ENCODE measurements at places on chromosomes 2 and 18.
A peak's percentile ranks its signal among the peaks of the same experiment; 100 is the strongest.

DNA sequence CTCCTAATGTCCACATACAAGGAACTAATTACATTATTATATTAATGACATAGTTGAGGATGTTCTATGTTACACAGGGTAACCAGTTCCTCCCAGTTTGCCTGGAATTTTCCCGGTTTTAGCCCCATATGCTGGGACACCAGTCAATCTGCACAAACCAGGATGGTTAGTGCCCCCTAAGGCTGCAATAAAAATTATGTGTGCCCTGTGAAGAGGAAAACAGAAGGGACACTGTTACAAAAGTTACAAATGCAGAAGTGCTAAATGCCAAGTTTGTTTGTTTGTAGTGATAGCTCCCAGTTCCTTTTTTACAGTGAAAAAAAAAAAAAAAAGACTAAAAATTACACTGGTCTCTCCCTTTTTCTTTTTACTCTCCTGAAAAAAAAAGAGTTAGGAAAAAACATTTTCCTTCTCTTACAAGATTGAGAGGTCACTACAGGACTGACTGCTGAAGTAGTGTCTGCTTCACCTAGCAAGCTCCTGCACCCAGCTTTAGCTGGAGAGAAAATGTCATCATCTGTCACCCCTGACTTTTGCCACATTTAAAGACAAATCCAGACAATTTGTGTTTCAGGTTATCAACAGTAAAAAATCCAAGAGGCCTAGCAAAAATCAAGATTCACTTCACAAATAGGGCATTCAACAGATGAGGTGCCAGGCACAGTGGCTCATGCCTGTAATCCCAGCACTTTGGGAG lies 3.2 kb downstream of the ANKRD44 start:
- DNase-seq, result no peak

GRCh38 chr2:9336576-9337314 lies 86.6 kb downstream of the ITGB1BP1 start:
- DNase-seq, result no peak

DNA sequence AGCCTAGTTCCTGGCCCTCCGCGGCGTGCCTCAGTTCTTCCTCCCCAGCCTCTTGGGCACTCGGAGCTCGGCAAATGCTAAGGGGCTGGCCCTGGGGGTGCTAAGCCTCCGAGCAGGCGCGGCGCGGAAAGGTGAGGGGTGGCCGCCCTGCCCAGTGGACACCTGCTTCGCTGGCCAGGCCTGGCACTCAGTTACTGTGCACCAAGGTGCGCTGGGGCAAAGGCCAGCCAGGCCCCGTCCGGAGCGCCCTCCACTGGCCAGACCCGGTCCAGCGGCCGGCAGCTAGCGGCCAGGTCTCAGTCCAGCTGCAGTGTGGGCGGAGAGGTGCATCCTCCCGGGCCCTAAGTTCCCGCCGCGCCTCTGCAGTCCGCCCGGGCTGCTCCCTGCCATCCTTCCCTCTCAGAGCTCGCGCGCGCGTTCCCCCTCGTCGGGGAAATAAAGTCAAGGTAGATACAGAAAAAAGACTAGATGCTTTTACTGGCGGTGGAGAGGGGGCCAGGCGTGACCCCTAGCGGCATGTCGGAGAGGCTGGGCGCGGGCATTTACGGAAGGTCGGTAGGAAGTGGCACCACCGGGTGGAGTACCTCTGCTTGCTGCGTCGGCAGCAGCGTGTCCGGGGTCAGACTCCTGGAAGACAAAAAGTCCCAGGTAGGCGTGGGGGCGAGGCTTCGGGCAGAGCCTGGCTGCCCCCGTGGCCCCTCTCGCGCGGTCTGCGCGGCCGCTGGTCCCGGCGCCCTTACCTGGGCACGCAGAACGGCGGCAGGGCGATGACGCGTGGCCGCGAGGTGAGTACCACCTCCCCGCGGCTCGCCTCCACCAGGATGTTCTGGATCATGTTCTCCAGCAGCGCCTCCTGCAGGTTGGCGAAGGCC lies 9.4 kb upstream of the CRYBA2 start:
- no peak for DNase-seq

- no peak for DNase-seq
Measured at GRCh38 chr2:12389344-12390045, 327.2 kb upstream of the TRIB2 start.

GRCh38 chr2:59322005-59322404 lies 1080.9 kb upstream of the FANCL start:
- DNase-seq, result no peak

DNA sequence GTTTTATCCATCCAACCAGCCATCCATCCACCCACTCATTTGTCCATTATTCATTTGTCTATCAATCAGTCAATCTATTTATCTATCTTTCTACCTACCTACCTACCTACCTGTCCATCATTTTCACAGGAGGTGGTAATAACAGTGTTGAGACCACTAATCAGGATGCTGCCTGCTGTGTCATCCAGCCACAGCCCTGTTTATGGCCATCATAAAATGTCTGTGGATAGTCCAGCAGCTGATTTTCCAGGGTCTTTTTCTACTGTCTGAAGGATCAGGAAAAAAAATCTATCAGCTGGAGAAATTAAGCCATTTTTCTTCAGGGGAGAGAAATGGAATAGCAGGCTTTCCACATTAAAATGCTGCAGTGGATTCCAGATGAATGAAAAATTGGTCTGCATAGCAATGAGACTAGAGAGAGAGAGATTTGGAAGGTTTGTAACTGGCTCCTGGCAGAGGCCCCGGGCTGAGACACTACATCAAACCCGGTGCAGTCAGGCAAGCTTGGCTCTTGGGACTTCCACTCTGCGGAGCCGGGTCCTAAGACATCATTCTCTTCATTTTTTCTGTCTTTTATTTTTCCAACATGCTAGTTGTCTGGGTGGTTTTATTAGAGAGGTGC lies 33.0 kb upstream of the BOD1L2 start:
- DNase-seq, result no peak

- no peak for DNase-seq
Measured at GRCh38 chr2:73003027-73003426, 68.5 kb downstream of the SFXN5 start.

DNA sequence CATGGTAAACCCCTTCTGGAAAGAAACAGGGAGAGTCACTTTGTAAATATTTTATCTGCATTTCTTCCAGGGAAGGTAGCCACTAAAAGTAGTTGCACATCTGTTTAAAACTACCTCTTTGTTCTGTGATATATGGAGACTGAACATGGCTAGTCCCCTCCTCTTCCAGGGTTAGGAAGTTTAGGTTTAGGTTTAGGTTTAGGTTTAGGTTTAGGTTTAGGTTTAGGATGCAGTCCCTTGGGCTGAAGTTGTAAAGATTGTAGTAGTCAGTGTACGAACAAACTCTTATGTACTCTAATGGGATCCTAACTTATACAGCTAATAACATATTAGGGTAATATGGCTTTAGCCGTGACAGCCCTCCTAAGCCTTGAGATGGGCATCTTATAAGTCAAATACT lies 880.2 kb upstream of the TMEFF2 start:
- no peak for DNase-seq

DNA sequence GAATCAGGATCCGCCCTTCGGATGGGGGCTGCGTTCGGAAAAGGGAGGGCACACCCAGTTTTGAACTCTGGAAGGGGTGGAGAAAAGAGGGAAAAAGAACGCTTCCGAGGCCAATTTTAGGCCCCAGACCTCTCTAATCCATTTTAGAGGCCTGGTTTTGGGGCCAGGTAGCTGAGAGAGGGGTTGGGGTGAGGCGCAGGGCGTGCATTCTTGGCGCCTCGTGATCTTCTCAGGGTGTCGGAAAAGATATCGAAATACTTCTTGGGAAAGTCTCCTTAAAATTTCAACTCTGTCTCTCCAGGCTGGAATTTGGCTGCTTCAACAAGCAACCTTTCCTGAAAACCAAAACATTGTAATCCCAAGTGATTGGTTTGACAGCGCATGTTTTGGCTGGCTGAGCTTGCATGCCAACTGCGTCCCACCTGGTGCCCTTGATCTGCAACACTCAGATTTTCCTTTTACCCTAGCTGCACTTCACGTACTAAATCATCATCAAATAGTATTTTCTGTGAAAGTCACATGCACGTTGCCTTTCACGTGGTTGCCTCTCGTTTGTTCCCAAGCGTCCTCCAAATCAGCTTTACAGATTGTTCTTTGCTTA lies 864 bp upstream of the XPO1 start:
- no peak for DNase-seq

- DNase-seq, result no peak
Measured at GRCh38 chr2:187774551-187775071, 220.4 kb upstream of the TFPI start.

- no peak for DNase-seq
Measured at GRCh38 chr2:182954789-182955188, 83.5 kb downstream of the NCKAP1 start.

DNA sequence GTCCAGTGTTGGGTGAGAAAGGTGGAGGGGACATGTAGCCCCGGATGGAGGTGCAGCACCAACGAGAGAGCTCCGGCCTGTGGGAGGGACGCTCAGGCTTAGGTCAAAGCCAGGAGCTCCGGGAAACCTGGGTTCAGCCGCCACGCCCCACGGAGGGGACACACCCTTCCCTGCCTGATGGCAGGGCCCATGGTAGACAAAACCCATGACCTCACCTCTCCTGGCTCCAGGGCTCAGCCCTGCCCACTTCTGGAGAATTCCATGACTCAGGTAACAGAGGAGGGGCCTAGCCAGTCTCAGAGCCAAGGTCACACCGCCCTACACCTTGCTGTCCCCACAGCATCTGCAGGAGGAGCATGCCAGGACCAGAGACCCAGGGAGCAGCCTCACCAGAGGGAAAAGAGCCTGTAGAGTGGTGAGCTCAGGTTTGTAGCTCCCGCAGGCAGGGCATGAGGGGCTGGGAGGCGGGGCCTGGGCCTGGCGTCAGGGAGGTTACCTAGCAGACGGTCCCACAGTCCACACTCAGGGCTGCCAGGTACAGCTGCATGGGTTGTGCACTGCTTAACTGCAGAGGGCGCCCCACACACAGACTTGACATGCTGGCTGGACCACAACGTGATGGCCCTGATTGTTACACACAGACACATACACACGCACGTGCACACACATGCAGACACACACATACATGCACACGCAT lies 70.8 kb upstream of the SMAD7 start:
- DNase-seq, result peak; percentile 46

- DNase-seq, result no peak
Measured at GRCh38 chr18:62209046-62209445, 22.0 kb downstream of the RELCH start.

DNA sequence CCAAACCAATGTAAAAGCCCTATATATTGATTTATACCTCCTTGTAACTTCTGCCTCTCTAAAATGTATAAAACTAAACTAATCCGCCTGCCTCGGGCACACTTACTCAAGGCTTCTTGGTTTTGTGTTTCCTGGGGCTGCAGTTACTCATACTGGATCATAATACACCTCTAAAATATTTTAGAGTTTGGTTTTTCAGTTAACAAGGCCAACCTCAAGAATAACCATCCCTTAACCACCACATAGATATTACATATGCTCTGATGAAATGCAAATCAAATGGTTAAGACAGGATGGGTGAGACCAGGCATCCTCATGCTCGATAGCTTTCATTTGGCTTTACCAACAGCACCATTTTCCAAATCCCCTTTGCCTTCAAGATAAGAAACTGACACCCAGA lies 46.4 kb downstream of the UXS1 start:
- DNase-seq, result no peak

All from GDM1 (cell line).